Fibroblast of pulmonary artery (primary cell): ENCODE measurements at places on chromosomes 6 and 20.

DNA sequence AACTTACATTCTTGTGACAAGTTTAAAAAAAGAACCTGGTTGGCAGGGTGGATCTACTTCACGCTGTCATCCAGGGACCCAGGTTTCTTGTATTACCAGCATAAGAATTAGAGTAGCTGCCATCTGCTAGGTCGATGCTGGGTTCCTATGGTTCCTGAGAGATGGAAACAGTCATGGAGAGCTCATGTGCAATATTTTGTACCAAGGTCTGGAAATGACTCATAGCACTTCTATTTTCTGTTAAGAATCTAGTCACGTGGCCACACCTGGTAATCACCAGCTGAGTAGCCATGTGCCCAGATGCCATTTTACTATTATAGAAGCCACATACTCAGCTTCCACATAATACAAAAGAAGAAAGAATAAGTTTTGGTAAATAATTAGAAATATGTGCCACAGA, 171.3 kb downstream of the CD83 start:
- no peak for DNase-seq

- DNase-seq, result no peak
Observed at GRCh38 chr20:10261702-10262101, 43.1 kb downstream of the SNAP25 start.

DNA sequence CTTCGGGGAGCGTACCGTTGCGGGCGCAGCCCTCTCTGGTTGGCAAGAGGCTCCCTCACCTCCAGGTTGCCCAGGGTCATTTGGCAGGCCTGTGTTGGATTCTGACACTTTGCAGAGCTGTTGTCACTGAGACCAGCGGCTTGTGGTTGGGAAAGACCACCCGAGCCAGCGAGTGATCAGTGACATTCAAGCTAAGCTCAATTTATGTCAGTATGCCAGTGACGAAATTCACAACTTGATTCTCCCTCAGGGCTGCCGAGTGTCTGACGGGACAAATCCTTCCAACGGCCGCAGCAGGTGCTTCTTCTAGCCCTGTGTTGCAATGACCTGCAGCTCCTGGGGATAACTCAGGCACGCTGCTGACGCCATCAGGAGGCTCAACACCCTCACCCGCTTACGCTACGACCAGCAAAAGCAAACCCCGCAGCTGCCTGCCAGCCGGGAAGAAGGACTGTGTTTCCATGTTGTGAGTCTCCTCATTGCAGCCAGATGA, 16.9 kb upstream of the SLC22A2 start:
- DNase-seq, result no peak

DNA sequence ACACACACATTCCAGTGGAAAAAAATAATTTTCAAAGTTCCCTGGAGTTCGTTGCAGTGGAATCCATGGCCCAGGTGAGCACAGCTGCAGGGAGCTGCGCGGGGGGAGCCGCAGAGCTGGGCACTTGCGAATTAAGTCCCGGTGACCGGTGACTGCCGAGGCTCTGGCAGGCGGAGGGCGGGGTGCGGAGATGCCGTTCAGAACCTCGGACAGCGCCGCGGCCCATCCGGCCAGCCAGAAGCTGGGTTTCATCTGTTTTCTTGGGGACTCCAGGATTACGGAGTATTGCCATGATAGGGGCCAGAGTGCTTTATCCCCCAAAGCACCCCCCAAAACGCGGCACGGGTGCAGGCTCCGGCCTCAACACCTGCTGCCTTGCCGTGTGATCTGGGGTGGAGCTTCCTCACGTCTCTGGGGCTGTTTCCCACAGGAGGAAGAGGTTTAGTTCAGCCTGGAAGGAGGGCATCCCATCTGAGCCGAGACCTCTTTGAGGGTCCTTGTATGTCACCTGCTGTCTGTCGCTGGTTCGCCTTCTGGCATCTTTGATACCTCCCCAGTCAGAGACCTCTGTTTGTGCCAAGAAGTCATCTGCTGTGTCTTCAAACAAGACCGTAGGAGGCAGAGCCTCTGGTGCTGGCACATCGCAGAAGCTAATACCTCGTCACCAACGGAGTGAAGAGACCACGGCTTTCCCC, 99.4 kb downstream of the YTHDF1 start:
- peak; percentile 18 for DNase-seq

DNA sequence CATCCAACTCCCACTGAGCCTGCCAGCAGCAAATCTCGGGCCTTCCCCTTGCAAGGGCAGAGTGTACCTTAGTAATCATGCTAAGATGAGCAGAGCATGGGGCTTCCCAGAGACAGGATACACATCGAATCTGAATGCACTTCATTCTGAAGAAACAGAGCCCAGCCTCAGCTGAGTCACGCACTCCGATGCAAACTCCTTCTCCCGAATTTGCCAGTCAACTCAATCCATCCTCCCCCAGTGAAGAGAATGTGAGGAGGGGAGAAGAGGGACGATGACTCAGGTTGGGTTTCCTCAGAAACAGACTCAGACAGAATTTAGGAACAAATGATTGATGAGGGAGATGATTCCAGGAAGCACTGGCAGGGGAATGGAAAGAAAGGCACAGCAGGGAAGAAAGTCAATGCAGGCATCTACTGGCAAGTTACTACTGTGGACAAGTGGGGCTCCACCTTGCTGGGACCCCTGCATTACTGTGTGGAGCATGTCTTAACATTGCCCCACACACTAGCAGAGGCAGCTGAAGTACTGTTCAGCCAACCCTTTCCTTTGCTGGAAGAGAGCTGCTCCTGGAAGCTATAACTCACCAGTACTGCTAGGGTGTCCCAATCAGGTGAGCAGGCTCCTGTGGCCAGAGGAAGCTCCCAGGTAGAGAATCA, 251.6 kb downstream of the ADGB start:
- peak; percentile 89 for DNase-seq

GRCh38 chr20:44587035-44587980, 4.9 kb downstream of the PKIG start:
- no peak for DNase-seq

DNA sequence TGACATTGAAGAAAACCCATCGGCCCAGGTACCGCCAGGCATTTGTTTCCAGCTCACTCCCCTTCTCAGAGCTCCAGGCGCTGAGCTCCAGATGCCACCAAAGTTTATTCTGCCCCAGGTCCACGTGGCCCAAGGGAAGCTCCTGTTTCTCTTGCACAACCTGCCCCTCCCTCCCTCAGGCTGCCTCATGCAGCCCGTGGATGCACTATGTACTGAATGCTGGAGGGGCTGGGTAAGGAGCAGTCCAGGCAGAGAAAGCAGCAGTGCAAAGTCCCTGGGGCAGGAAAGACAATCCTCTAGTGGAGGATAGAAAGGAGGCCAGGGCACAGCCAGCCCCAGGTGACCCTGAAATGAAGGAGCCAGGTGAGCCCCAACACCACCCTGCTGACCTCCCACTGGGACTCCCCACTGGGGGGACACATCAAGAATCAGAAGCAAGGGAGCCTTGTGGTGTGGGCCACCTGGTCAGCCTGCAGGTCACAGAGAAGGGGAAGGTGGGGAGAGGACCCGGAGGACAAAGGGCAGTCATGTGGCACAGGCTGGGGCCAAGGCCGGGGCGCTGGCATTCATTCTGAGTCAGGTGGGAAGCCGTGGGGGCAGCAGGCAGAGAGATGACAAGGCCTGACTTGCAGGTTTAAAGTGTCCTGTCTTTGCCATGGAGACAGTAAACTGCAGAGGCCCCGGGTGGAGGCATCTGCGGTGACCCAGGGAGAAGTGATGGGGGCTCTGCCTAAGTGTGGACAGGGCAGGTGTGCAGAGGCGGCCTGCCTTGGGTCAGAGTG, 230.1 kb downstream of the PREX1 start:
- no peak for DNase-seq
